ENCODE measurements at places on chromosomes 7 and 10. TPM values are rescaled to one million over a fixed set of nuclear protein-coding genes. Genes with fewer than 3 reads are reported as not detected.

DNA sequence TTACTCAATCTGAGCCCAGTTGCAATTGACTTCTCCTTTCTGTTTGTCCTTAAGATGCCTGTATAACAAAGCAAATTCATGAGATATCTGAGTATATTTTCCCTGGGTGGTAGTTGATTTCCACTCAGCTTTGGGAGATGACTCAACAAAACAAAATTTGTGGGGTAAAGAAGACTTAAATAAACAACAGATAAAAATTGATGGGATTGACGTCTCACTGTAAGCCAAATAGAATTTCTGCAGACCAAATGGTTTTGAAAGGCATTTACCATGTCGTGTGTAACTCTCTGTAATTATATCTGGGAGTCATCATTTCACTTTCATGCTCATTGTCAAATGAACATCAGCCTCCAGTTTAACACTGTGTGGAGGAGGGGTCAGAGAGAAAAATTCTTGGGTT is 255.4 kb upstream of the MYO3A start:
- DNase-seq = no peak

Gene GIMAP1
- total RNA-seq = 0.38 TPM

GRCh38 chr7:112759905-112760304 is 30.3 kb downstream of the TMEM168 start:
- no peak for DNase-seq

Gene CCDC136
- 2.7 TPM for total RNA-seq

DNA sequence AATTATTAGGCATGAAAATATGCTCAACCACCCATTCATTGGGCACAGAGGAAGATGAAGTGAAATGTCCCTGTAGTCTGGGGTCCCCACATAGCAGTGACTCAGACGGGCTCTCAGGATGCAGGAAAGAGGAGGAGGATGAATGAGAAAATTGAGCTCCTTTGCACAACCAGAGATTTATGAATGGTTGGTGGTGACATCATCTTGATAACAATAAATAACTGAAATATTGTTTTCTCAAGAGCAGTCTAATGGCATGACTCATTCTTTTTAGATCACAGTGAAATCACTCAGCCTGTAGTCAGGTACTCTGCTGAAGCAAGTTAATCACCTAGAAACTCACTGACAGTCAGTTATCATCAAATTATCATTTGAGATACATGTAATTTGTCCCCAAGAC is 254.1 kb downstream of the RELN start:
- DNase-seq = no peak
